HT1080 (cell line): ENCODE measurements at places on chromosomes 7 and 10. TPM values are rescaled to one million over a fixed set of nuclear protein-coding genes. Genes with fewer than 3 reads are reported as not detected.

DNA sequence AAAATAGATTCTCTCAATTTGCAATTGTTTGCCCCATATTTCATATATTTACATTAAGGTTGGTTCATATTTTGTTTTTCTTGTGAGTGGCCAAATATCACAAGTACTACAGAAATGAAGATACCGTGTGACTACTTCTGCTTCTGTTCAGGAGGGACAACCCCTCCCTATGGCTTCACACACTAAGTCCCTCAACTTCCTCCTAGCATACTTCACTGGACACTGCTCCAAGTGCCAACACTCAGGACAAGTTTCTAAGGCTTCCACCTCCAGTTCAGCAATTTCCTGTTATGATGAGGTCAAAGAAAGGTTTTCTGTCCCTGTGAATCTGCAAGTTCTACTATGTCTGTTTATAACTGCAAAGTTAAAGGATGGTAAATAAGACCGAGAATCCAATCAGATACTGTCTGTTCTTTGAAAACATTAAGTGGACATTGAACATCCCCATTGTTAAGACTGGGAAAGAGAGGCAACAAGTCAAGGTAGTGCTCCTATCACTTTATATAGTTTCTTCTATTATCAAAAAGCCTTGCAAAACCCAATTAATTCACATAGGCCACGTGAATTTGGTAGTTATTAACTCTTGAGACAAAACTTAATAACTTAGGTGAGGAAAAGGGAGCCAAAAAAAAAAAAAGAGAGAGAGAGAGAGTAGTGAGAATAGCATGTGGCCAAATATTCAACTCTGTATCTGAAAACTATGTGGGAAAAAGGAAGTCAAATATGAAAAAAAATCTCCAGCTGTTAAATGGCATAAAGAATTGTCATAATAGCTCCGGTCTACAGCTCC, 81.3 kb upstream of the DKK1 start:
- peak; percentile 18 for DNase-seq

- DNase-seq, result no peak
Observed at GRCh38 chr10:71633920-71634319, 85.7 kb downstream of the C10orf105 start.

DNA sequence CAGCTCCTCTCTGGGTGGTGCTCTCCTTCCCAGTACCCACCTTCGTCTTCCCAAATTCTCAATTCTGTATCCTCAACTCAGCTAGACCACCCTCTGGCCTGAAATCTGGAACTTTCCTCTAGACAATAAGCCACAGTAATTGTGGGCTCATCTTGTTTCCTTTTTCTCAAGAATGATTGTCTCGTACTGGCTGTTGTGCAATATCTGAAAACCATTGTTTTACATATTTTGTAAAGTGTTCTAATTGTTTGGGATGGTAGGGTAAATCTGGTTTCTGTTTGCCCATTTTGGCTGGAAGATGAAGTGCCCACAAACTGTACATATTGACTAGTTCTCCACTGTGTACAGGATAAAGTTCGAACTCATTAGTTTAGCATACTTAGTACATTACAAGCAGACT, 11.3 kb upstream of the NOBOX start:
- no peak for DNase-seq

- DNase-seq, result no peak
Observed at GRCh38 chr7:134045716-134046115, 81.4 kb upstream of the LRGUK start.

- peak; percentile 75 for DNase-seq
Observed at GRCh38 chr10:32985775-32986350, 27.8 kb upstream of the ITGB1 start.

DNA sequence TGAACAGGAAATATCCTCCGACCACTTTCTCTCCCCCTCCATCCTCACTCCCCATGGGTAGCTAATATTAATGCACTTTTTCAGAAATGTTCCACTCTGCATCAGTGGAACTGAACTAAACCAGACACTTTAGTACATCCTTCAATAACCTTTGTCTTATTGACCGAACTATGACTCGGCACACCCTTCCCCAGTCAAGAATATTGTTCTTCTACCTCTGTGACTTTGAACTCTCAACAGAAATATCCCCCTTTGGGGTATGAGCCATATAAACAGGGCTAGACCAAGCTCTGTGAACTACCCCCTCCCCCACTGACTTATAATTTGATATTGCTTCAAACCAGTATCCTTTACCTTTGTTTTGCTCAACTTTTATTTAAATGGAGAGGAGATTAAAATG, 57.9 kb upstream of the CAPZA2 start:
- no peak for DNase-seq

- DNase-seq, result no peak
Observed at GRCh38 chr10:98666276-98666675, 219.5 kb upstream of the HPS1 start.

DNA sequence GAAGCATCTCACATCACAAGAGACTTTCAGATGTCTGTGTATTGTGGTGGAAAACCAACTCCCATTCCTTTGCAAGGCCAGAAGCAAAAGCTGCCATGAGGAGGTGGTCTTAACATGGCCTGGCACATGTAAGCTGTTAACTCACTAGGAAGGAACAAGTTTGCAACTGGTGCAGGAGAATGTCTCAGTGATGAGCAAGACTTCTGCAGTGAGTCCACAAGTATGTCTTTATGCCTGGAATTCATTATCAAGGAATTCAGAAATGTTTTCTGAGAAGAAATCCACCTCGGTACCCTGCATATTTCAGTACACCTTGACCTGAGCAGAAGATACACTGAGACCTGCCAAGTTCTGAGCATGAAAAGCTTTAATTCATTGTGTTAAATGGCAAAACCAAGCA, 1033.1 kb downstream of the NRG3 start:
- no peak for DNase-seq

GRCh38 chr7:151057506-151057988, at the start of gene CDK5:
CDK5 (minus strand) TSS chr7:151057897; CDS start chr7:151057848, 49 bp downstream.
- no peak for DNase-seq

DNA sequence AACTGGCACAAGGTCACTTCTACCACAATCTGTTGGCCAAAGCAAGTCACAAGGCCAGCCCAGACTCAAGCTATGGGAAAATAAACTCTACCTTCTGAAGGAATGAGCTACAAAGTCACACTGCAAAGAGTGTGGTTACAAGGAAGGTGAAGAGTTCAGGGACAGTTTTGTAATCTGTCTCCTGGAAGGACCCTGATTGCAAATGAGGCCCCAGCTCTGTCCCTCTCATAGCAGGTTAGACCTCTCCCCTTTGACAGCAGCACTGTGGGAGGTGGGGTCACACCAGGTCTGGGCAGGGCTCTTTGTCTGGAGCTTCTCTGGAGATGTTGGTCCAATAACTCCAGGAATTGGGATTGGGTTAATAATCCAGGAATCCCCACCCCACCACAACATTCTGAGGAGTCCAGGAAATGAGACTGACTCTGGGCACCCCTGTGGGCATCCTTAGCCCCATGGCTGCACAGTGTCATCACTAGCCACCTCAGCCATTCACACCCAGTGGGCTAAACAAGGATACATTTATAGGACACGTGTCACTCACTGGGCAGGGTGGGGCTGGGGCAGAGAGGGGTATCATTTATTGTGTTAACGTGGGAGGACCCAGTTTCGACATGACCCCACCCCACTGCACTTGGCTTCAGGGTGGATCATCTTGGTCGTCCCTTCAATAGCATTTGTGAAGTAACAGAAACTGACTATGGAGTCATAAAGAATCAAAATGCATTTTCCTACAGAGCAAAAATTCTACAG, 23.7 kb upstream of the C10orf105 start:
- no peak for DNase-seq

GRCh38 chr7:11447106-11447505, 384.9 kb downstream of the THSD7A start:
- no peak for DNase-seq

GRCh38 chr7:27680610-27681009, 17.9 kb upstream of the HIBADH start:
- no peak for DNase-seq

GRCh38 chr7:16889305-16889704, 7.5 kb upstream of the AGR3 start:
- no peak for DNase-seq

DNA sequence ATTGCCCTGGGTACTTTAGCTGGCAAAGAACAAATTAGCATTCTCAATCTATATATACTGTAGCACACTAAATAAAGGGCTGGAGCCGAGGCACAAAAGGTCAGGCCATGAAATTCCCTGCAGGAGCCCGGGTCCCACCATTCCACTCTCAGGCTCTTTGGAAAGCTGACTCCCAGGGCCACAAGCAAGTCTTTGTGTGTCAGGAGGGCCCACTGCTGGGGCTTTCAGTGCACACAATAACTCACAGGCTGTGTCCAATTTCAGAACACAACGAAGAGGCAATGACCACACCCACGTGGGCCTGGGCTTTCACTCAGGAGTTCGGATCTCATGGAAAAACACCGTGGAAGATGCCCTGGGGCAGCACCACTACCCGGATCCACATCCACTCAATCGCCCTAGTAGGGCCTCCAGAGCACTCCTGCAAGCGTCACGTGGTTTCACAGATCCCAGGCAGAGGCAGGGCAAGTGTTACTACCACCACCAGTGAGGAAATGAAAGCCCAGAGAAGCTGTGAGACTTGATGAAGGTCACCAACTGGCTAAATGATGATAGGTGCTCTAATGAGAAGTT, 60.3 kb downstream of the COBL start:
- DNase-seq, result no peak

DNA sequence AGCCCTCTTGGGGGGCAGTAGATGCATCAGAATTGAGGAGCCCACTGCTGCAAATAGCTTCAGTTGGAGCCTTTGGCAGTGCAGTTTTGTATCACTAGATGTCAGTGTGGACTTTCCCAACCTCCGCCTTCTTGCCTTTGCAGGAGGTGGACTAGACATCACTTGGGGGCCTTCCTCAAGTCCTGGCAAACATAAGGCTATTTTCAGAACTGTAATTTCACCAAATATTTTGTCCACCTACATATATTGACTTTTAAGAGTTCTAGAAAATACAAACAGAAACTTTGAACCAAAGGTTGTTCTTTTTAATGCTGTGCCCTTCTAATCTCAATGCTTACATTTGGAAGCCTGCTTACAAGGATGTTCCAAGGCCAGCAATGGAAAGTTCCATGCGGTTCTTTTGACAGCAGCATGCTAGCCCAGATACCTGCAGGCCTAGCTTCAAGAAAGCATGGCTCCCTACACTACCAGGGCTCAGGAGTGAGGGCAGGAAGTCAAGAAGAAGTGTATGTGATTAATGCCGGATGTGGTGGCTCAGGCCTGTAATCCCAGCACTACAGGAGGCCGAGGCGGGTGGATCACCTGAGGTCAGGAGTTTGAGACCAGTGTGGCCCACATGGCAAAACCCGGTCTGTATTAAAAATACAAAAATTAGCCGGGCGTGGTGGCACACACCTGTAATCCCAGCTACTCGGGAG, 8.0 kb upstream of the ZNRF2 start:
- peak; percentile 70 for DNase-seq

- no peak for DNase-seq
Observed at GRCh38 chr10:810351-810846, 120.9 kb upstream of the DIP2C start.

CCDC3 gene
- total RNA-seq, result 0.17 and 0.48 TPM in 2 replicates

ST8SIA6 gene
- total RNA-seq, result 0.03 and 0.10 TPM in 2 replicates

PDLIM1 gene
- 11.4 and 17.9 TPM in 2 replicates for total RNA-seq

STOX1 gene
- 0.23 TPM in 1 of 2 replicates, not detected in the other for total RNA-seq

TMEM270 gene
- total RNA-seq, result 0.23 TPM in 1 of 2 replicates, not detected in the other

CPVL gene
- total RNA-seq, result 0.50 and 0.90 TPM in 2 replicates

DPYSL4 gene
- total RNA-seq, result not detected in 2 replicates

SEMA3D gene
- total RNA-seq, result 1.2 and 1.5 TPM in 2 replicates

GBX1 gene
- not detected in 2 replicates for total RNA-seq

PKD2L1 gene
- total RNA-seq, result not detected in 2 replicates

GHRHR gene
- not detected in 2 replicates for total RNA-seq

OPALIN gene
- total RNA-seq, result not detected in 2 replicates

CDNF gene
- 0.10 and 0.77 TPM in 2 replicates for total RNA-seq
